ENCODE measurements at places on chromosomes 2 and 18.

GRCh38 chr2:86171295-86171694, 24.0 kb downstream of the IMMT start:
- DNase-seq: no peak

DNA sequence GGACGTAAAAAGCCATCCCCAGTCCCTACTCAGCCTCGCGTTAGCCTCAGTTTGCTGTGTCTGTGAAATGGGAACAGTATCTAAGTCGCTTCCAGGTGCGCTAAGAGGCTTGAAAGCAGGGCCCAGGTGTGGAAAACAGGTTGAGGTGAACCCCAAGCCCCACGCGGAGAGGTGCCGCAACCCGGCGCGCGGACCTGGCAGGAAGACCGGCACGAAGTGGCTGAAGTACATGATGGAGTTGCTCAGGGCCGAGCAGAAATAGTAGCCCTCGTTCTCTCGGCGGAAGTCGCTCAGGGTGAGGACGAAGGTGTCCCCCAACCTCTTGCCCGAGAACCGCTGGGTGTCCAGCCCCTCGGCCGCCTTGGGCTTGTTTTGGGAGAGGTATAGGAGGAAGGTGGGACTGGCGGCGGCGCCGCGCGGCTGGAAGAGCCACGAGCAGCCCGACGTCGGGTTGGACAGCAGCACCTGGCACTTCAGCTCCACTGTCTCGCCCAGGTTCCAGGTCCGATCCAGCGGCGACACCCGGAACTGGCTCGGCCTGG, 508 bp downstream of the CD8A start:
- no peak for DNase-seq

GRCh38 chr18:6934859-6935258, 182.7 kb downstream of the LAMA1 start:
- no peak for DNase-seq

DNA sequence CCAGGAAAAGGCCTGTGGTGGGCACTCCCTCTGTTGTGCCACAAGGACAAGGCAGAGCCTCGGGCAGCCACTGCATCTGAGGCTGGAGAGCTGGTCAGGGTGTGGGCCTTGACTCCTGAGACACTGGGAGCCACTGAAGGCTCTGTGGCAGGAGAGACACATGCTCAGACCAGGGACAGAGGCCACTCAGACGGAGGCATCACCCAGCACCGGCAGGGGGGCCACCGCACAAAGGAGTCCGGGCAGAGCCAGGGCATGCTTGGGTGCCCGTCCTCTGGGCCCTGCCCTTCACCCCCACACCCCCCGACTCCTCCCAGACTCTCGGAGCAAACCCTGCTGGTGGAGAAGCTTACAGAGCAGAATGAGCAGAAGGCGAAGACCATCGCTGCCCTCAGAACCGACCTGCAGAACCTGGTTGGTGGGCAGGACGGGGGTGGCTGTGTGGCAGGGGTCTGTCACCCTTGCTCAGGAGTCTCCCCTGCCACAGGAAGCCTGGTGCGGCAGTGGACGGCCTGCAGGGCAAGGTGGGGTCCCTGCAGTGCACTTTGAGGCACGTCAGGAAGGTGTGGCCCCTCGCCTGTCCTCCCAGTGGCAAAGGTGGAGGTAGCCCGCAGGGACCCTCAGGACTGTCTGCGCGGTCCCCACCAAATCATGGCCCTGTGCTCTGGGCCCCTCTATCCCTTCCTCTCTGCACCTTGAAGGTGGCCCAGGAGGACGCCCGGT, 26.0 kb downstream of the CROCC2 start:
- DNase-seq: no peak

GRCh38 chr18:47754311-47755101, 176.0 kb downstream of the SMAD2 start:
- no peak for DNase-seq

DNA sequence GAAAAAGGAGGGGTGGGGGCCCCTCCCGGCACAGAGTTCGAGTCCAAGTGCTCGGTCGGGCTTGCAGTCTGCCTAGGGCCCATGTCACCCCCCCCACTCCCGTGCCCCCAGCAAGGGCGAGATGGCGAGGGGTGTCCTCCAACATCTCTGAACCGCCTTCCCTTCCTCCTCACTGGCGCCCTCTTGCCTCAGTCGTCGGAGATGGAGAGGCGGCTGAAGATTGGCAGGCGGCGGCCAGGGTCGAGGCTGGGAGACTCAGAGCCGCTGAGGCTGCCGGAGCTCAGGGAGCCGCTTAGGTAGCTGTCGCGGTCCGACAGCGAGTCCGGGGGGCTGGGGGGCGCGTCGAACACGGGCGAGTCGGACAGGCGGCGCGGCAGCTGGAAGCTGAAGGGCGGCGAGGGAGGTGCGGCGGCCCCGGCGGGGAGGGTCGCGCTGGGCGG, 2.3 kb downstream of the ZFP36L2 start:
- peak; percentile 41 for DNase-seq

GRCh38 chr2:96800061-96801004, 15.7 kb upstream of the CNNM3 start:
- no peak for DNase-seq

DNA sequence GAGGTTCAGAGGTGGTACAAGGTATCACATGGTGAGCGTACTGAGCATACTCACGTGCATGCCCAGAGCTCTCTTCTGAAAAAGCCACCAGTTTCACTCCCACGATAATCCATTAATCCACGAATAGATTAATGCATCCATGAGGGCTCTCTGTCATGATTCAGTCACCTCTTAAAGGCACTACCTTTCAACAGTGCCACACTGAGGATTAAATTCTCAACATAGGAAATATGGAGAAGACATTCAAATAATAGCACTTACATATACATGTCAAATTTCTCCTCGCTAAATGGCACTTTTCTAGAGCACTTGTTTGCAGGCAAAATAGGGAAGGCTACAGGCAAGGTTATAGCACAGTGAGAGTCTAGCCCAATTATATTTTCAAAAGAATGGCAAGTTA, 825.9 kb downstream of the TRIB2 start:
- no peak for DNase-seq

GRCh38 chr2:172947461-172948153, 128.0 kb upstream of the MAP3K20 start:
- no peak for DNase-seq

DNA sequence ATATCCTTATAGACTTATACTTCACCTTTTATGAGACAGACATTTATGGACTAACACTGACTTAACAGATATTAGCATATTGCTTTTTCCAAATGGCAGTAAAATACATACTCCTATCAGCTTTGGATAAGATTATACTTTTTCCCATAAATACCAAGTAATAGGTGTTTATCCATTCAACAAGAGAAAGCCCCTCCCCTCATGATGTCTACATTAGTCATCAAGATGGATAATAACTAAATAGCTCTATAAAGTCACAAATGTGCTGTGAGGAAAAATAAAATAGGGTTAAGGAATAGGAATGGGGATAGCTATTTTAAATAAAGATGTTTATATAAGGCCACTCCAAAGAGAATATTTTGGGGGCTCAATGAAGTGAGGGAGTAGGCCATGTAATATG, 39.4 kb downstream of the CSRNP3 start:
- no peak for DNase-seq

DNA sequence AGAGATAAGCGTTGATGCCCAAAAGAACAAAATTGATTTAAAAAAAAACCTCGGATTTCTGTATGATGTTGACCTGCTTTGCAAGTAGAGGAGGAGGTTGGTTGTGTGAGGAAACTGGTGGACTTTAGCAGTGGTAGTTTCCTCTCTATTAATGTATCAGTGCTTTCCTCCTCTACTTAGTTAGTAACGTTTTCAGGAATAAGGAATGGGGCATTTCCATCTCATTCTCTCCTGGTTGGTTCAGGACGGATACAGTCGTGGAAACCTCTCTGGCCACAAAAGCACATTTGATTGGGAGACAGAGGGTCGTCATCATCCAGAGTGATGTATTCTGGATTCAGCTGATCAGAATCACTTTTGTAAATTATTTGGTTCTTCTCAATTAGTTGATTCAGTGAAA, 1.5 kb downstream of the FHOD3 start:
- no peak for DNase-seq

DNA sequence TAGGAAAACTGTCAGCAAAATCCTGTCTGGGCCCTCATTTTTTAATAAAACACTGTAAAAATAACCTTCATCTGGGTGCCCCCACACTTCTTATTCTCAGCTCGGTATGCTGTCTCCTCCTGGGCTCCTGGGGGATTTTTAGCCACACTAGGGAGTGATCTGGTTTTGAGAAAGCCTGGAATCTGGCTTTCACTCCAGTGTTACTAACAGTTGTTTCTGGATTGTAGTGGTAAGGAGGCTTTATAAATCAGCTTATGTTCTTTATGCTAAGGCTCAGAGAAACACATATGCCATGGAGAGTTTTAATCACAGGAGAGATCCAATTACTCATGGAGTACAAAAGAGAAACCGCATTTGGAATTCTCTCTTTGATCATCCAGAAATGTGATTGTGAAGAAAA, 744.3 kb upstream of the SOX11 start:
- no peak for DNase-seq
